Ovary (tissue), 10 donors: ENCODE measurements at places on chromosomes 1 and 21. TPM values are rescaled to one million over a fixed set of nuclear protein-coding genes. Genes with fewer than 3 reads are reported as not detected.
A peak's percentile ranks its signal among the peaks of the same experiment; 100 is the strongest.

STUM gene
- 0.80 TPM for total RNA-seq

SH2D5 gene
- 1.3 TPM for total RNA-seq

TRIM62 gene
- total RNA-seq, result 7.0 TPM

GRCh38 chr1:156781585-156782186 lies 14.4 kb downstream of the PRCC start:
- peak; percentile 39 for DNase-seq

GRCh38 chr1:27391511-27392095 lies 819 bp upstream of the GPR3 start:
- DNase-seq, result no peak

DNA sequence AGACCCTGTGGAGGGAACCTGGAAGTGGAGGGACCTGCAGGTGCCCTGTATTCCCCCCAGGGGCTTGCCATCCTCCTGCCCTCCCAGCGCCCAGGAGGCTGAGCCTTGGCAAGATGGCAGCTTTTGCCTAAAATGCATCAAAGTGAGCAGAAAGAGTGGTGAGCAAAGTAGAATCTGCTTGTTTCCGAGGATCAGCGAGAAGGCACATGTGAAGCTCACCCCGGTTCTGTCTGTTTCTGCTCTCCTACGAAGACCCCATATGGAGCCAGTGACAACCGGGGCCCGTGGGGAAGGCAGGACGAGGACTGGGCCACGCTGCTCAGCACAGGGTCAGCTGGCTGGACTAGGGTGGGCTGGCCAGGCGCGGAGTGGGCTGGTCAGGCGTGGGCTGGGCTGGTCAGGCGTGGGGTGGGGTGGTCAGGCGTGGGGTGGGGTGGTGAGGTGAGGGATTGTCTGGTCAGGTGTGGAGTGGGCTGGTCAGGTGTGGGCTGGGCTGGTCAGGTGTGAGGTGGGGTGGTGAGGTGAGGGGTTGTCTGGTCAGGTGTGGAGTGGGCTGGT lies 5.2 kb upstream of the FNDC10 start:
- DNase-seq, result no peak

GRCh38 chr21:45152265-45152746 lies 77.9 kb downstream of the ADARB1 start:
- no peak for DNase-seq

DNA sequence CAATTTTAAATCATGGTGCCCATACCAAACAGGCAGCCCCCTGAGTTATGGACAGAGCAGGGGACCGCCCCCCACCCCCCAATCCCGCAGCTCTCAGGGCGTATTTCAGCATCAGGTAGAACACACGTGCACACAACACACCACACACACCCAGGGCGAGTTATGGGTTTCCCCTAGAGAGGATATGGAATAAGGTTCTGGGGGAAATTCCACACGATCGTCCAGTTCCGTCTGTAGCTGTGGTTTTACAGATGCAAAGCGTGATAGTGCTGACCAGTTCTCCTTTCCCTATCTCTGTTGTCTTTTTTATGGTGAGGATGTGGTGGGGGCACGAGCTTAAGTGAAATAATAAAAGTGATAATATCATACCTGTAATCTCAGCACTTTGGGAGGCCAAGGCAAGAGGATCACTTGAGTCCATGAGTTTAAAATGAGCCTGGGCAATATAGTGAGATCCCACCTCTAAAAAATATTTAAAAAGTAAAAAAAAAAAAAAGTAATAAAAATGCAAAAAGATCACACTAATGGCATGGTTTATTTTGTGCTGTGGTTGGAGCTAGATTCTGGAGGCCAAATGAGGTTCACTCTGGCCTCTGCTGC lies 25.1 kb downstream of the C2CD2 start:
- no peak for DNase-seq

DNA sequence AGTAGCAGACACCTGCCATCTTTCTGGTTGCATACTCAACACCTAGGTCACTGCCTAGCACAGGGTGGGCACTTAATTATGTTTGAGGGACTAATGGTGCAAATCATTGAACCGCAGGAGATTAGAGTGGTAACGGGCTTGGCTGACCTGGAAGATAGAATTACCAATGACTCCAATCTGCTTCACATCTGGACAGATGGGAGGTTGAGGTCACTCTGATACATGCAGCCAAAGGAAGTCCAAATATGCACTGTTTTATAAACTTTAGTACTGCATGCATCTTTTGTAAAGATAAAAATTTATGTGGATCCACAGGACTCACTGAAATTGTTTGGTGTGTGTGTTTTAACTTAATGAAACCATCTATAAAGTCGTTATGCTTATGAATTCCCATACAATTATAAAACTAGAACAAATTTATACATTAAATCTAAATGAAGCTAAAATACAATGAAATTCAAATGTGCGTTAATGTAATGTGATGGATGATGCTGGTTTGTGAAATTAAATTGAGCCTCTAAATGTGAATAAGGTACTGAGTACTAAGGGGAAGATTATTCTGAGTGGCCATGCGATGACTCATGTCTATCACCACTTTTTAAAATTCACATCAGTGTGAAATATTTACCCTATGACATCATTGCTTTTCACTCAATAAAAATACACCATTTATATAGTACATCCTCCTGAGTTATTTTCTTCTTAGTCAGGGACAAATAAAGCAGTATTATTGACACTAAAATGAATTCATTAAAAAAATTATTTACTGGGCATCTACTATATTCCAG lies 224.7 kb upstream of the FAM78B start:
- DNase-seq, result no peak

- DNase-seq, result no peak
Measured at GRCh38 chr1:1972976-1973715, 30.4 kb downstream of the CFAP74 start.

- DNase-seq, result no peak
Measured at GRCh38 chr1:169877800-169878491, 15.8 kb downstream of the SCYL3 start.

DNA sequence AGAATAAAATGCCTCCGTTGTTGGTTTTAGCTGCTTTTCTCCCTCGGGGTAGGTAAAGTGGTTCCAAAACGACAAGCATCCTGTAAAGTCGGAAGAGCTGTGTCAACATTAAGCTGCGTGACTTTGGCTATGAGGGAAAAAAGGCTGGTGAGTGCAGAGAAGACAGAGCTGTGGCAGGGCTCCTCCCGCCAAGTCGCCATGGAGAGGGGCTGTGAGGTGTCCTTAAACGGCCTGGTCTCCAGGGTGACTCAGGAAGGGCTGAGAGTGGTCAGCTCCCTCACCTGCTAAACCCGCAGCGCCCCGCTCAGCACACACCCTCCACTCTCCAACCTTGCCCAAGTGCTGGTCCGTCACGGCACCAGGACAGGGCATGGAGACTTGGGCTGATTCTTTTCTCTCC lies 91.6 kb upstream of the SAMD11 start:
- DNase-seq, result no peak
